NB4 (cell line): ENCODE measurements at places on chromosomes 11 and 22.

DNA sequence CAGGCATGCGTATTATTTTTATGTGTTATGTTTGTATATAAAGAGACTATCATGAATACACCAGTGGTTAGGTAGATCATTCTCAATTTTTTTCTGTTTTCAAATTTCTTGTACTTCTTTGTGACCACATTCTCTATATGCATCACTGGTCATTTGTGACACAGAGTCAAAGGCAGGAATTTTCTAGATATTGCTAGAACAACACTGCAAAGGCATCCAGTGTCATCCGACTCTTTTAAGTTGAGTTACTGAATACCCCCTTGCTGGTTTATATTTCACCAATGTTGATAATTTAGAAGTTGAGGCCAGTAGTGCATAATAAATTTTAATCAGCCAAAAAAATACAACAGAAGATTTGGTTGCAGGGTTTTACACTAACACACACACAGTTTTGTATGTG, 351.8 kb downstream of the CASP12 start:
- no peak for DNase-seq

DNA sequence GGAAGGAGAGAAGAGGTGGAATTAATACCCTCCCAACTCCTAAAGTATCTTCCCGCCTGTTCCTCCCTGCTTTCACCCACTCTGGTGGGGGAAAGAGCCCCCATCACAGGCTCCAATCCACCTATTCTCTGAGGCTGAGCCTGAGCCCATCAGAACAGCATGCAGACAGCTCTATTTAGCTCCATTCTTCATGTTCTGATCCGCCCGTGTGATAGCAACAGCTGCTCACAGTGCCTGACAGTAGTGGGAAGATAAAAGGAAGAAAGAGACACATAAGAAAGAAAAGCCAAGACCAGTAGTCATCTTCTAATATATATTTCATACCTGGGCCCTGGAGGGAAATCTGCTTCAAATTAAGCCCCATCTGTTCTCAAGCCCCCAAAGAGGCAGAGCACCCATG, 80.3 kb upstream of the AKIP1 start:
- DNase-seq, result no peak

- DNase-seq, result no peak
These were observed 540.5 kb downstream of the DLG2 start for GRCh38 chr11:85086504-85087284.

DNA sequence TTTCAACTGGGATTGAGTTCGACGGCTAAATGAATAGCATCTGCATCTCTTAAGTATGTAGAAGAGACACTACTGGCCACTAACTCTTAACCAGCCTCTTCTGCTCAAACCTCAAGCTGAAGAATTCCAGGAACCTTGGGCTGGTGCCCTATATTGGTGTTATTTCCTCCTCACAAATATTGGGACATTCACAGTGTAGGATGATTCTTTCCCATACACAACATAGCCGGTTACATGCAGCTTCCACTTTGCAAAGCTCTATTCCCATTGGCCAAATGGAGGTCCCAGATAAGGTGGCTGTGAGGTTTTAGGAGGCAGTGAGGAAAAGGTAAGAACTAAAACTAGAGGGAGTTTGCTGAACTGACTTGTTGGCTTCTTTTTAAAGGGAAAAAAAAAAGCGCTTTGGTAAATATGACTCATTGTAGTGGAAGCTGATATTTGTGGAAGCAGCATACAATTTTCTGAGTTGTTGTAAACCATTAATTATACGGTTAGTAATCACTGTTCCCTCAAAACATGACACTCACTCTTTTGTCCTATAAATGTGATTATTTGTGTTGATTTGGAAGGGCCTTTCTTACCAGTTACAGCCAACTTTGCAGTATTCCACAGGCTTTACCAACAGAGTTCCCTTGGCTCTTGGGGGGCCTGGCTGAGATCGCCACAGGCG, 17.6 kb downstream of the C22orf31 start:
- no peak for DNase-seq

DNA sequence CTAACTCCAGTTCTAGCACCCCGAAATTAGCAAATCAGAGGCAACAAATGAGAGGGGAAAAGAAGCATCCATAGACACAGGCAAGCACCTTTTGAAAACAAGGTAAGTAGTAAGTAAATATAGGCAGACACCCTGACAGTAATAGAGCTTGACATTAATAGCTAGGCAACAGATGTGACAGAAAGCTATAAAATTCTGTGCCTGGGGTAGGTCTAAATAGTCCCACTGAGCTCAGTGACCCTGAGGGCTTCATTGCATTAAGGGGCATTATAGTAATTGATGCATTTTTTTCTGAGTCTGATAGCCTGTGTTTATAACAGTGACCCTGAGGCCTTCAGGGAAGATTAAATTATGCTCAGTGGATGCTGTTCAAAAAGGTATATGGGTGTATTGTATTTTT, 197.1 kb downstream of the HIPK3 start:
- no peak for DNase-seq

- DNase-seq, result no peak
These were observed 60.4 kb downstream of the FEZ1 start for GRCh38 chr11:125435461-125436238.

DNA sequence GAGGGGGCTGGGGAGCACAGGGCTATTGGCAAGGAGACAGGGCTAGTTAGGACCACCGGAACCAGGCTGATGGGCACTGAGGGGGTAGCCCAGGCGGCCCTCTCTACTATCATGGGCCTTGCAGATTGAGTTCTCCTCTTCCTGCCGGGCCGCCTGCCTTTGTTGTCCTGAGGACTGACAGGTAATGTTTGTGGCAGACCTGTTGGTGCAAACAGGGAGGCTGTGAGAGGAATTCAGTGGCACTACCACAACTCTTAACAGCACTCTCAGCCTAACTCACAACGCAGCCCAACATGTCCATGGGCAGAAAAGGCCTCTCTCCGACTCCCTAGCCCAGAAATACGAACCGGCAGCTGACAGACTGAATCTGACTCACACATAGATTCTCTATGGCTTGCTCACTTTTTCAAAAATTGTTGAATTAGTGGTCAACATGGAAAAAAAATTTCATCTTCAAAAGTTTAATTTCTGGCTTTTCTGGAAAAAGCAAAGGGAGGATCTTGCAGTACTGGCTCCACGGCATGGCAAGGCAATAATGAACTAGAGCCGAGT, 11.4 kb downstream of the KCNJ5 start:
- DNase-seq, result no peak

DNA sequence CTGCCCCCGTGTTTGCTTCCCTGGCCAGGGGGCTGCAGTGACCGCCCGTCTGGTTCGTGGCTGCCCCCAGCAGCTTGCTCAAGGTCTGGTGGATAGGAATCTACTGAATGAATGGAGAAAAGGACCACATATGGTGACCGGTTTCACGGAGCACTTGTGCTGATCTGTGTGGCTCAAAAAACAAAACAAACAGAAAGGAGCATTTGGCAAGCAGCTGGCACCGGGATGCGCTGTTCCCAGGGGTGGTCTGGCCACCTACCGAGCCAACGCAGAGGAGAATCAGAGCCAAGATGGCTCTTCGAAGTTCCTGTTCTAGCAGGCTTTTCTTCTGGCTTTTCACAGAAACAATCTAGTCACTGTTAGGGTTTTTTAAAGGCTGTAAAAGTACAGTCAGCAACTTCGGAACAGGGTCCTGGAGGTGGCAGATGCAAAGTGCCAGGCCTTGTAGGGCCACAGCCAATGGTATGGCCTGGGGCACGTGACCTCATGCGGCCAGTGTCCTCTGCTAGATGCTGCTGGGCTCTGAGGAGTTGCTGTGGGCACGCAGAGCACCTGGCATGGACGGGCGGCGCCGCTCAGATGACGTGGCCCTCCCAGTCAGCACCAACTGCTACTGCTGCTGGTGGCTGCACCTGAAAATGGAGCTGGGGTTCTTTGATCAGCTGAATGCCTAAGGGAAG, 27.3 kb upstream of the PACSIN2 start:
- DNase-seq, result no peak

DNA sequence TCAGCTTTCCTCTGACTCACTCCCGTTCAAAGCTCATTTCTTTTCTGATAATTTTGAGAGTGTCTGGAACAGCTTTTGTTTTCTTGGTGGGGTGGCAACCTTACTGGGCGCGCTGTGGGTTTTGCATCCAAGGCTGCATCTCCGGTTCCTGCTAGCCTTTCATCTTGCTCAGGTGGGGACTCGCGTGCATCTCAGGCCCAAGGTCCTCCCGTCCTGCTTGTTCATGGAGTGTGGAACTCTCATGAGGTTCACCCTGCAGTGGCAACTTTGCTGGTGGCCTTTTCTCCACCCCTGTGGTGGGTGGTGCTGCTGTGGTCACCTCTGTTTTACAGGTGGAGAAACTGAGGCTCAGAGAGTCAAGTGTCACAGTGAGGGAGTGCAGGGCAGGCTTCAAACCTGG, 25.6 kb downstream of the MCM5 start:
- no peak for DNase-seq

GRCh38 chr11:118804094-118804493, 13.1 kb upstream of the DDX6 start:
- no peak for DNase-seq

DNA sequence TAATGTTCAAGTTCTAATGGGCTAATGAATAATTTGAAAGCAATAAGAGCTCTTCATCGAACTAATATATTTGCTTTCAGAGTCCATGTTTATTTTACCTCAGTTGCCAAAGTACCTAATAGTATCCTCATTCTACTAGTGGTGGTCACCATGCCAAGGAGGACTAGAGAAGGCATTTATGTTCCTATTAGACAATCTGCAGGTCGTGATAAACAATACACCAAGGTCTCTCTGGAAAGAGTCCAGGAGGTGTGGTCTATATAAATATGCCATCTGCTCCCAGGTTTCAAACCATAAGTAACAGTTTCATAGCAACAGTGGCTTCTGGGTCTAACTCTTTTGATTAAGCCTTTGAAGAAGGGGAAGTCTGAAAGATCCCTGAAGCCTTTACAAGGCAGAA, 42.9 kb downstream of the ARFGAP3 start:
- DNase-seq, result no peak

- peak; percentile 70 for DNase-seq
These were observed 700 bp downstream of the FAM180B start for GRCh38 chr11:47587039-47587716.

DNA sequence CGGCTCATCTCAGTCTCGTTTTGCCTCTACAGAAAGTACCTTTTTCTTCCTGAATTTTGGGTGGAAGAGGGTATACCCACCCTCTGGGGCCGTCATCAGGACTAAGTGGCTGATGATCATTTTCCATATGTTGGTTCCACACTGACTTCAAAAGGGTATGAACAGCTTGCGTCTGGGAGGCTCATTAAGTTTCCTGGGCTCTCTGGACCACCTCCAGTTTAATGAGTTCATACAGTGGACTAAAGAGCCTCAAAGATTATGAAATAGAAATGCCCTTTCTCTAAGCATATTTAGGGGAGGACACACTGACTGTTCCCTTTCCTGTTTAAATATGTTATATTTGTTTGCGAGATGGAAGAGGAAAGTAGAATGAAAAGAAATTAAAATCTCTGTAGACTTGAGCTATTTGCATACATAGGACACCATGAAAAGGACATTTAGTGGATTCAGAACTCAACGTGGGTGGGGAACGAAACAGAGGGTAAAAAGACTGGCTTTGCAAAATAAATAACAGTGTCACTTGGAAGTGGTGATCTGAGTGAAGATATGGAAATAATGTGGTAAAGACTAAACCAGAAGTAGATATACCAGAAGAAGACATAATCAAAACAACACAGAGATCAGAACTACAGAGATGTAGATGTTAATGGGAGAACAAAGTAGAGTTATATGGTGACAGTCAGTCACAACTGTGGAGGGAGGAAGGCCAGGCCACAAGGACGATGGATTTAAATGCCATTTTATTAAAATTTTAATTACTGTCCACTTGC, 18.7 kb downstream of the LDLRAD3 start:
- no peak for DNase-seq

- no peak for DNase-seq
These were observed 82.6 kb downstream of the UBASH3B start for GRCh38 chr11:122737951-122738693.

- no peak for DNase-seq
These were observed 95.5 kb downstream of the WNT7B start for GRCh38 chr22:45881524-45881875.

DNA sequence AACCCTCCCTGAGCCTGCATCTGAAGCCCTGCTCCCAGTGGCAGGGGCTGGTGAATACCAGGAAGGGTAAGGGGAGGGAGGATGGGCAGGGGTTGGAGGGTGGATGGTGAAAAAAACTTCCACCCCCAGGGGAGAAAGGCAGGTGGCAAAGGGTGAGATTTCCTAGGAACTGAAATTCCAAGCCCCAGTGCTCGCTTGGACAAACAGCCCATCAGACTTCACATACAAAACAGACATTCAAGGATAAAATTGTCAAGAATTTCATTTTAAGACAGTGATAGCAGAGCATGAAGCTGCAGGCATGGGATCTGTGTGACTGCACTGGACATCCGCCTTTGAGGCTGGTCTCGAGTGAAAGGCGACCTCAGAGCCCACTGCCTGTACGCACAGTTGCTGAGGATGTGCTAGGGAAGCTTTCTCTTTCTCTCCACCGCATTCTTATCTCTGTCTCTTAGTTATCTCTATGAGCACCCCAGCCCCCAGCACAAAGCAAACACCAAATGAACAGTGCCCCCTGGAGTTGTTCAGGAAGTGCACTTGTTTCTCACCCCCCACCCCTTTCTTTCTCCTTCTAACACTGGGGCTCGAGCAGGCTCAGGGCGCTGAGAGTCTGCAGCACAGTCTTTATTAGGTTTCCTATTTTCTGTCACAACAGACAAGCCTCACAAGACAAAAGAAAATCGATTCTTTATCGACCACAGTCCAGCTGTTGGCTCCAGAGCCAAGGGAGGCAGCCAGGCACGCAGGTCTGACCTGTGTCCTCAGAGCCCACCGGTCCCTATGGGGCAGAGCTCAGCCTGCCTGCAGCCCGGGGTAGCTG, 237.3 kb upstream of the NCAM1 start:
- DNase-seq, result no peak
